ENCODE measurements at places on chromosomes 16 and 17.

DNA sequence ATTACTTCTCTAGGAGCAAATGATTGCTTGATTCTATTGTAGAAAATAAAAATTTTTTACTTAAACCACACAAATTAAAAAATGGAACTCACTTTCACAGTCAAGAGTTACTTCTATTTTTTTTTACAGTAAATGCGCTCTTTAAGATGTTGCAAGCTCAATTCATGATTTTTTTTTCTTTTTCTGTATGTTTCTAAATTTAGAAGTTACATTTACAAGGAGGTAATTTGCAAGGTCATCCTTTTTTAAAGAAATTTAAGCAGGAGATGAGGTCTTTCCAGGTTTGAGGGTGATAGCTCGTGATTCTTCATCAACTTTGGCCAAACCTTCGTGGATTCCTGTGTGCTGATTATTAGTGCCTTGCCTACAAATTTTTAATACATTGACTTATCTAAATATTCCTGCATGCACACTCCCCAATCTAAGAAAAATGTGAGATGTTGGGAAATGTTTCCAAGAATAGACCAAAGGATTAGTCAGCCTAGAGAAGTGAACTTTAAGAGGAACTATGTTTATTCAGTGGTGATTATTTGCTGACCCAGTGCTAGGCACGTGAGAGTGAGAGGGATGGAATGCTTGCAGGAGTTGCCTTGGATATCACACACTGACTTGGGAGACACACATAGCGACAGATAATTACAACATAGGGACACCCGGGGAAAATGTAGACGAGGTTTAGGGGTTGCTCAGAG is 429.8 kb downstream of the MAF start:
- DNase-seq, result no peak

DNA sequence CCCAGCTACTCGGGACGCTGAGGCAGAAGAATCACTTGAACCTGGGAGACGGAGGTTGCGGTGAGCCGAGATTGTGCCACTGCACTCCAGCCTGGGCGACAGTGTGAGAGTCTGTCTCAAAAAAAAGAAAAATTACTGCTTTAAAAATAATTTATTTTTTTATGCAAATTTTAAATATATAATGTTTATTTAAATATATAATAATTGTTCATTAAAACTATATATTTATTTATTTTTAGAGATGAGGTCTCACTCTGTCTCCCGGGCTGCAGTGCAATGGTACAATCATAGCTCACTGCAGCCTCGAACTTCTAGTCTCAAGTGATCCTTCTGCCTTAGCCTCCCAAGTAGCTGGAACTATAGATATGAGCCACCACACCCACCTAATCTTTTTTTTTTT is 15.2 kb upstream of the DBNDD1 start:
- no peak for DNase-seq

DNA sequence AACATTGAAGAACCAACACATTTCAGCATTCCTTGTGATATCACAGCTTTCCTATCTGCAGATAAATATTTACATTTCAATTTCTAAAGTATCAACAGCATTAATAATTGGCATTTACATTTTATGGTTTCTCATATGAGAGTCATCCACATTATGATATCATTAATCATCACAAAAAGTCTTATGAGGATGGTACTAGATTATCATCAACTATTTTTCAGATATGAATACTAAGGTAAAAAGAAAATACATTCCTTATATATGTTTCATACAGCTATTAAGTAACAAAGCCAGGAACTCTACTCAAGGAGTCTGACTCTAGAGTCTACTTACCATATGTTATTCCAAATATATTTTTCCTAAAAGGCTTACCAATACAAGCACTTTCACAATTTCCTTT is 40.7 kb downstream of the ABCA5 start:
- no peak for DNase-seq

DNA sequence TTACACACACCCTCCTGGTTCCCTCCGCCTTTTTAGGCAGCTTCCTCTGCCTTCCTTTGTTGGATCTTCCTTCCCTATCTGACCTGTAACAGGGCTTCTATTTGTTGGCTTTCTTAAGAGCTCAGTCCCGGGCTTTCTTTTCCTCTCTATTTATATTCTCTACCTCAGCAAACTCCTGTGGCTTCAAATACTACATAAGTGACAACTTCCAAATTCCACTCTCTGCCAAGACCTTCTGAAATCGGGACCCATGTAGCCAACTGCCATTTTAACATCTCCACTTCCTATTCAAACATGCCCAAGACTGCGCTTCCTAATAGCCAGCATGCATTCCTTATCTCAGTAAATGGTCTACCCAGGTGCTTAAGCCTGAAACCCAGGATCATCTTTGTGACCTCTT is 128.1 kb downstream of the MRTFB start:
- DNase-seq, result no peak

DNA sequence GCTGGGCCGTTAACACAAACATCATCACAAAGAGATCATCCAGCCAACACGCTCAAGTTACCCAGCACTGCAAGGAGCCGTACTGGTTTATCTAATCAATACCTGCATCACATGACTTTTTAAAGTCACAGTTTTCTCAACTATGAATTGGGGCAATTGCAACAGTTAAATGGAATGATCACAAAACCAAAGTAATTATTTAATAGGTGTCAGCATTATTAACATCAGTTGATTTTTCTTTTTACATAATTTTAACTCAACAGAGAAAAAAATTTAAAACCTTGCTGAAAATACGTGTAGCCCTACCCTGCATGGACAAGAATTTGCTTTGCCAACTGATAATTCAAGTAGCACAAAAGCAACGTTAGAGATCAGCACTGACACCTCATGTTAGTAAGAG is 95.7 kb upstream of the SOX9 start:
- DNase-seq, result no peak

DNA sequence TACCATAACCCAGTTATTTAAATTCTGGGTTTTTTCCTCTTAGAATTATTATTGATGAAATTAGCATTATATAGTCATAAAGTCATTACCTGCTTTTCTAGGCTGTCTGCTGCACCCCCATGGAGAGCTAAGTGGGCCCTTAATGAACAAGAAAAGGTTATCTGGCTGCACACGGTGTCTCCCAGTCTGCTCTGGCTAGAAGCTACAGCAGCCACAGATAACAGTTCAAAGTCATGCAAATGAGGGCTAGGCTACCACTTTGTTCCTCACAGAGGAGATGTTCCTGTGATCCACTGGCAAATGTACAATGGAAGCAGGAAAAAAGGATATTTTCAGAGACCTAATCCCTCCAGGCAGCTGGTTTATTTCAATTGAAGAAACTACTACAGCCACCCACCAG is 112.1 kb downstream of the SNX11 start:
- no peak for DNase-seq

DNA sequence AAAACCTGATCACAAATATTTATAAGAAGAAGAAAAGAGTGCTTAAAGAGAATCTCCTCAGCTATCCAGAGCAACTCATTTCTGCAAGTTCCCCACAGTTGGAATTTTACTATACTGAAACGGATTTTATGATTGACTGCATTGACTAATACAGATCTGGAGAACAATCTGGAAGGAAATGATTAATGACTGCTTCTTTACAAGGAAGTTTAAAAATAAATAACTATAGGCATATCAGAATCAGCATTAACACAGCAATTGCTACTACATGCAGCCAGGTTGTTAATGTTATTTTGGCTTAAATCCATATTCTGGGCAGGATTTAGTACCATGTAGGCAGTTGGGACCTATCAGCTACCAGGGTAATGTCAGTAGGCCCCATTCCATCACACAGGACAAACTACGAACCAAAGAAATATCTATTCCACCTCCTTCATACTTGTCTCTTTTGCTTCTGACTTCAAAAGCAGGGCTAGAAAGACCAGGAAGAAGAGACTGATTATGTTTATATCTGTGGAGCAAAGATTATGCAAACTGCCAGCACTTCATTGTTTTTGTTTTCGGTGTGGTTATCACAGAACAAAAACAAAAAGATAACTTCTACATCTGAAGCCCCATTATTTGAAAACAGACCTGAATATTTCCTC is 3.9 kb downstream of the SKAP1 start:
- DNase-seq, result no peak

- DNase-seq, result no peak
Observed at GRCh38 chr17:78977997-78978973, 1.4 kb downstream of the LGALS3BP start.

All from psoas muscle (tissue), 8 donors.